ENCODE measurements at places on chromosomes 13 and 19.

GRCh38 chr19:57161985-57162539, 5.2 kb downstream of the DUXA start:
- DNase-seq = no peak

DNA sequence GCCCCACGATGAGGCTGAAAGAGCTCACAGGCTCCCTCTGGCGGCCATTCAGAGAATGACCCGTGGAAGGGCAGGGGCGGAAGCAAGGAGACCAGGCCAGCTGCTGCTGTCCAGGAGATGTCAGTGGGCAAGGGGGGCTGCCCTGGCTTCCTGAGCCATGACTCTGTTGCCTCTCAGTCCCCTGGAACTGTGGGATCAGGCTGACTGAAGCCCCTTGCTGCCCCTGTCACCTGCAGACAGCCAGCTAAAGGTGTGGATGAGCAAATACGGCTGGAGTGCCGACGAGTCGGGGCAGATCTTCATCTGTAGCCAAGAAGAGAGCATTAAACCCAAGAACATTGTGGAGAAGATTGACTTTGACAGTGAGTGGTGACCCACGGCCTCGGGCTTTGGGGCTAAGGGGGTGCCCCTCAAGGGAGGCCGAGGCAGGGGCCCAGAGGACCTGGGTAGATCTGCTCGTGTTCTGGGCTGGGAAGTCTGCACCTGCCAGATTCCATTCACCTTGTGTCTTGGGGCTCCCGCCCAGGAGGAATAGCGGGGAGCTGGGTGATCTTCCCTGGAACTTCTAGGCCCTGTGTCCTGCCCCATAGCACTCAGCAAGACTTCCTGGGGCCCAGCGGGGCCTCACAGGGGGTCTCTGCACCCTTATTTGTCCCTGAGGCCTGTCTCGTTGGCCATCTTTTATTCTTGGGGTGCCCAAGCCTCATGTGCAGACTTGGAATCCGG, 12.5 kb upstream of the ACTN4 start:
- DNase-seq = no peak

DNA sequence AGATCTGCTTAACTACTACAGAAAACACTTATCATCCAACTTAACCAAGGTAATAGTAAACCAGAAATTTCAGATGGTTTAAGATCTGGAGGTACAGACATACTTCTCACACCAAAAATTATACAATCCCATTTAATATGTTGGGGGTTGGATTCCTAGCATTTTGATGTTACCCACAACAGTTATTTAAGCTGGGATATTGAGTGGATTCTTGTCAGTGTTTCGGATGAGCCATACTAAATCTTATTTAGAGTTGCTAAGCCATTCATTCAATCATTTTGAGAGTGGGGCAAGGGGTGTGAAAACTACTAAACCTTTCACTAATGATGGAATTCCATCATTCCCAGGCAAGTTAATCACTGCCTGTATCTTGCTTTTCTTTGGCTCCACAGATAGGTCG, 40.6 kb downstream of the KATNAL1 start:
- DNase-seq = no peak

- no peak for DNase-seq
Observed at GRCh38 chr19:41355035-41355434, 1.3 kb upstream of the TGFB1 start.

DNA sequence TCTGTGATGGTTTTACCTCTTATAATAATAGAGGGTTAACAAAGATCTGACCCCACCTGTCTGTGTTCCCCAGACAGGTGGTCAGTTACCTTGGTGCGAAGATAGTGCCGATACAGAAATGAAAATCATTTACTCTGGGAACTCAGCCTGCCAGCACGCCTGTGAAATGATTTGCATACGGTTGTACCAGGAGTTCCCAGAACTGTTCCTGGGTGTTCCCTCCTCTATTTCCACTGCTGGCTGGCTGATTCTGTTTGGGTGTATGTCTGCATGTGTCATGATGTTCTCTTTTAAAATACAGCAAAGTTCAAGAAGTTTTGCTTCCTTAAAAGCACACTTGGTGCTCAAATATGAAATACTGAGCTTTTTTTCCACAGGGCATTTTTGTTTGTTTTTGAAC, 527.1 kb downstream of the FGF9 start:
- no peak for DNase-seq

DNA sequence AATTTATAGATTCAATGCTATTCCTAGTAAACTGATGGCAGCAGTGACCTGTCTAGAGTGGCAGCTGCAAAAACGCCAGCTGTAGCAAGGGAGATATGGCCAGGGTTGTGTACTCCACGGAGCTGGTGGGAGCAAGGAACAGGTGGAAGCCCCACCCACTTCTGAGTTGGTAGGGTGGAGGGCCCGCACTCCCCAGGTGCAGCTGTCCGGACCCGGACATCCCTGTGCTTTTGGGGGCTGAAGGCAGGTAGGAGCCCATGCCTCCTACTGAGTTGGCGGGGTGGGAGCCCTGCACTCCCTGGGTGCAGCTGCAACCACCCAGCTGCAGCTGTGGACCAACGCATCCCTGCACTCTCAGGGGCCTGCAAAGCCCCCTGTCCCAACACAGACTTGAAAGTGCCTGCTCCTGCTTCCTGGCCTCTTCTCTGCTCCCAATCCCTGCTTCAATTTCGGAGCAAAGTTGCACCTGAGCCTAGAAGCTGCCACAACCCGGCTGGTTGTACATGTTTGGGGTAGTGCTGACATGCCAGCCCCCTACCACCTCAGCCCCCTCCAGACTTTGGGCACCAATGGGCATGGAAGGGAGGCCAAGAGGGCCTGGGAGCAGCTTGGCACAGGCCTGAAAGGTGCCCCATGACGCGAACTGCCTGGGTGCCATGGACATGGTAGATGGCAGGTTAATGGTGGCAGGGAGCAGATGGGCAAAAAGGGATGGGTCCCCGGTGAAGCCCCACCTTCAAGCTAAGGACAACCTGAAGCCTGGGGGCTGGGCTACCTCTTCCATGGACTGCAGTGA, 19.8 kb downstream of the UGGT2 start:
- DNase-seq = no peak

DNA sequence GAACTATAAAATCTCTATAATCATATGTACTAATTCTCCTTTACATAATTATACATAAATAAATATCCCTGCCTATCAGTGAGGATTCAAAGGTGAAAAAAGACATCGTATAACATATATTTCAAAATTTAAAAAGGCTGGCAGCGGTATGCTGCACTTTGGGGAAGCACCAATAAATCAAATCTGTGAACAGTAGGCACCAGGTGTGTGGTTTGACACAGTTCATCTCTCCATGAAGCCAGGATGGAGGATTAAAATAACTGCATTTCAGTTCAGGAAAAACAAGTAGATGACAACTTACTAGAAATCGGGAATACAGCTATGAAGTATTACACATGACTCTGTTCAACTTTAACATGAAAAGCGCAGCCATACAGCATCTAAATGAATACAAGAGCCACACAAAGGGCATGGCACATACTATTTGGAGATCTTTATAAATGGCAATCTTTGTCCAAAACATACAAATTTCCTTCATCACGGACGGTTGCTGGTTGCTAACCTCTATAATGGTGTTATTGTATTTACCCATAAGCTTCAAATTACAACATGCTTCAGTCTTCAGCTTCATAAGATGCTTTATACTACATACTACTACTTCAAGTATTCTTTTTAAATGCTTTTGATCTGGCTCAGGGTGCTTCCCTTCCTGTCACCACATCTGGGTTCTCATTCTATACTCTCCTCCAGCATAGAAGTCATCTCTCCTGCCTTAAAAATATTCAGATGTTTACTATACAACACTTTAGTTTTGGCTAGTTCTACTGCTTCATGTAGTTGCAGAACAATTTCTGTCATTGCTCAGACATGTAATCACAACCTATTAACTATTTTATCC, 128.7 kb downstream of the KLF12 start:
- DNase-seq = no peak

- no peak for DNase-seq
Observed at GRCh38 chr19:1162404-1163282, 11.4 kb downstream of the SBNO2 start.

DNA sequence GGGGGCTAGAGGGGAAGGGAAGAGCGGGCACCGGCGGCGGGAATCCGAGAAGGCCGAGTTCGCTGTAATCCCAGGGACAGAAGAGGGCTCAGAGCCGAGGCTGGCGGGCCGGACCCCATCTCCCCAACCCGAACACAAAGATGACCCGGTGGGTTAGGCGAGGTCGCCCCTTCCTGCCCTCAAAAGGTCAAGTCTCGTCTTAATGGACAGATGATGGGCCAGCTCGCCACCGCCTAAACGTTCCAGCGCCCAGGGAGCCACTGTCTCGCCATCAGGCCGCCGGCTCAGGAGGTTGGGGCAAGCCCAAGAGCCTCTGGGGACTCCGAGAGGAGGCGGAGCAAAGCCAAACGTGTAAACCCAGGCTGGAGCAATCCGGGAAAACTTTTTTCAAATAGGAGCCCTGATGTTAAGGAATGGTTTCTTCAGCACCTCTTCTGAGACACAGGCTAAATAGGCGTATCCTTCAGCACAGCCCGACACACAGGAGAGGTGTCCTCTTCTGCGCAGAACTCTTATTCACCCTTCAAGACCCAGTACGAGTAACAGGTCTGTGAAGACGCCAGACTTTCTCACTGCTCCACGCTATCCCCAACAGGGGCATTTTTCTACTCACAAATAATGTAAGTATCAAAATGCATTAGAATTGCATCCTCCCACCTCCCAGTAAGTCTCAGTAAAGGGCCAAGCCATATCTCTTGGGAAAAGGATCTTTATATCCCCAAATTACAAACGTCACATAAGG, 6.3 kb upstream of the POU4F1 start:
- DNase-seq = no peak

GRCh38 chr19:49581007-49581508, at the start of gene PRRG2:
Gene PRRG2, plus strand, starts transcription at chr19:49581316. Its CDS starts 1,904 bp downstream, at chr19:49583220.
- DNase-seq = no peak

DNA sequence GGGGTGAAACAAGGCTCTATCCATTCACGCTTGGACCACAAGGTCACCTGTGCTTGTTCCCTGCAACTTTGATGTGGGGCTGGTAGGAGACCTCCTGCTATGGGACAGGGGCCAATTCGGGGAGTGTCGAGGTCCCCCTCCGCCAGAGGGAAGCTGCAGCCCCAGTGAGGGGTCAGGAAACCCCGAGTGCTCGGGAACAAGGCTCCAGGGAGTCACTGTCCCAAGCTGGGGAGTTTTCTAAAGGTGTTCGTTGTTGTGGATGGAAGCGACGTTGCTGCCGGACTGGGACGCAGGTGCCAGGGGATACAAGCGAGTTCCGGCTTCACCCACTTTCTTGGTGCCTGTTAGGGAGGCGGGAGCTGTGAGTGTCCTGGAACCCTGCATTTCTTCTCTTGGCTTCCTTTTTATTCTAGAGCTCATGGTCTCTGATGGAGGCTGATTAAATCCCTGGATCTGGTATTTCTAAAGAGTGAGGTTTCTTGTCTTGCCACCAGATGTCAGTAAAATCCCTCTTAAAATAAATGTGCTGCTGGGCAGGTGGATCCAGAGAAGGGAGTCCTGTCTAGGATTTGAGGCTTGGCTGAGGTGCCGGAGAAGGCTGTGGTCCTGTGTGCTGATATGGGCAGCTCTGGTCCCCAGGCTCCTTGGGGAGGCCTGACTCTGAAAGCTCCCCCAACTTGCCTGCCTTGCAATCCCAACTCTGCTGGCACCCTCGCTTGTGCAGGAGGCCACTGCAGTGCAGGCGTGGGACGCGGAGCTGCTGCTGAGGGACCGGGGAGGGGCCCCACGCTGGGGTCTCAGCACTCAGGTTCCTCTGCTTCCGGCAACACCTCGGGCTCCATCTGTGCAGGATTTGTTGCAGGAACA, 153.9 kb downstream of the TEX29 start:
- no peak for DNase-seq

DNA sequence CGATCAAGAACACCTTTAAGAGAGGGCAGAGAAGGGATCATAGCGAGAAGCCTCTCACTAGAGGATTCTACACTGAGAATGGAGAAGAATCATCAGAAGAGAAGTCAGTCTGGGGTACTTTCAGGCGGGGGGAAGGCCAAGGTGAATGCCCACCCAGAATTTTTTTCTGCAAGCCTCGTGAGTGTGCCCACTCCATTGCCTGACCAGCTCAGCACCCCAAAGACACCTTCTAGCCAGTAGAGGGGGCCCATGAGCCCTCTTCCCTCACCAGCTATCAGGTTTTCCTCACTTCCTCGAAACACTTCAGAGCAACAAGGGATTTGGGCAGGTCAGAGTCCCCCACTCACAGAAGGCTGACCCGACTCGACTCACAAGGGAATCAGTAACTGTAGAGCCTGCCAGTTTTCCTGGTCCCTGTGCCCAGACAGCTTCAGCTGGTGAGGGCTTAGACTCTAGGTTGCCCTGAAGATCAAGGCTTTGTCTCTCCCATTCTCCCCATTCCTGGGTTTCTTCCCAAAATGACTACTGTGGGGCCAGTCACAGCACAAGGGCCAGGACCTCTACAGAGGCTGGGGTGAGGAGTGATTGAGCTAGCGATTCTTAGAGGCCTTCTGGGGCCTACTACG, 18.4 kb downstream of the NLRP13 start:
- no peak for DNase-seq

GRCh38 chr13:95207769-95208366, 93.4 kb downstream of the ABCC4 start:
- DNase-seq = no peak

Data from caudate nucleus (tissue), 63 donors.